CD4-positive, alpha-beta T cell treated with Interleukin-10 for 1 hour (primary cell): ENCODE measurements at places on chromosomes 6 and 20.
A peak's percentile ranks its signal among the peaks of the same experiment; 100 is the strongest.

DNA sequence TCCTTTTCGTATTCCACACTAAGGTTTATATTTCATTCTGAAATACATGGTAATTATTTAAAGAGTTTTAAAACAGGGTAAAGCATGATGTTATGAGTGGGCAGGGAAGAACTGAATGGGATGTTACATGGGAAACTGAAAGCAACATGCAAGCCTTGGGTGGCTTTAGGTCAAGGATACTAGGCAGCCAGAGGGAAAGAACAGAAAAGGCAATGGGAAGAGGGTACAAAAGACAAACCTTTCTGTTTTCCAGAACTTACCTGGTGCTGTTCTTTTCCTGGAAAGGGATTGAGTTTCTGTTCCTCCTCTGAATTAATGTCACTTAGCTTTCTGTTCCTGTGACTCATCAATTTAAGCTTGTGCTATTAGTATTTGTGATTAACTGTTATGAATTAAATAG is 71.2 kb upstream of the SMIM8 start:
- DNase-seq = no peak

DNA sequence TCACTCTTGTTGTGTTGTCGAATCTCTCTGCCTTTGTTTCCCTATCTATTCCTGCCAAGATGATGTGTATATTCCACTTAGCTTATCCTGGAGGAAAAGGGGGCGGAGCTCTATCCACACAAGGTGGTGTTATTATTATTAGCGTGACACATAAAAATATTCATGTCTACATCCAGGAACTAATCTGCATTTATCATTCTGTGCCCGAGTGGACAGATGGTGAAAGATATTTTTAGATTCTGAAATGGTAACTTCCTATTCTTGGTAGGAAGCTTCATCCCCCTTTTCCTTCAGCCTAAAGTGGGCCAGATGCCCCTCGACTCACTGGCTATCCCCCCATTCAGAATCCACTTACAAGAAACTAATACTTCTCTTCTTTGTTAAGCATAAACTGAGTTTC is 2.0 kb downstream of the XKR7 start:
- DNase-seq = no peak

- no peak for DNase-seq
Measured at GRCh38 chr20:10947726-10948125, 273.9 kb upstream of the JAG1 start.

DNA sequence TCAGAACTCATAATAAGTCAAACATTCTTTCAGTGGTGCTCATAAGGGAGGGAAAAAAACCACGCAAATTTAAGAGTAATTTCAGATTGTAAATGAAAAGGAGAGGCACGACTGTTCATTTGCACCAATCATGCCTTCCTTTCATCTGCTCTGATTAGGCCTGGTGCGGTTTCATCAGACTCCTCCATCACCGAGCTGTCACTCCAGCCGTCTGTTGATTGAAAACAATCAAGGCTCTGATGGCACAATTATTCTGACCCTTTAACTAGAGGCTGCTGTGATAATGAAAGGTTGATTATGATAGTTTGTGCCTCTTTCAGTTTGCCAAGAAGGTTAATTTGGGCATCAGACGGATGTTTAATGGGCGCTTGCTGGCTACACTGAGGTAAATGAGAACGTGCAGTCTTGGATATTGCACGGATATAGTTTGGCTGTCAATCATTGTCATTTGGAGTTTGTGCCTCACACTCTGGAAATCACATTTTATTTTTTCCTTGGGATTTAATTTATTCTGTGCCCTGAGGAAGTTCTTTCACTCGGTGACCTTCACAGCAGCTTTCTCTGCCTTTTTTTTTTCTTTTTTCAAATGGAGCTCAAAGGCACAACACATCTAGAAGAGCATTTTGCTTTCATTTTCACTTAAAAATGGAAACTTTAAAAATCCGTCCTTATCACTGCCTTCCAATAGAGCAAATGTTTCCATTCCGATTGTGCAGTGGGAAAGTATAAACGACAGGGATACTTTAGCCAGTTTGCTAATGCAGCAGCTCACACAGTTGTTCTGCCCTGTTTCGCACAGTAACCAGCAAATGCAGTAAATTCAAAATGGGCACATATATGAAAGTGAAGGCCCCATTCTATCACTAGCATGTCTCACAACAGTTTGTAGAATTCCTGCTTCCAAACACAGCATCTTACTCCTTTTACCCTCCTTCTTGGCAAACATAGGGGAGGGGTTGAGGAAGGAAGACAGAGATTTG is 172.8 kb downstream of the KLHL32 start:
- DNase-seq = no peak

- DNase-seq = no peak
Measured at GRCh38 chr6:81777586-81778268, 25.2 kb upstream of the TENT5A start.

DNA sequence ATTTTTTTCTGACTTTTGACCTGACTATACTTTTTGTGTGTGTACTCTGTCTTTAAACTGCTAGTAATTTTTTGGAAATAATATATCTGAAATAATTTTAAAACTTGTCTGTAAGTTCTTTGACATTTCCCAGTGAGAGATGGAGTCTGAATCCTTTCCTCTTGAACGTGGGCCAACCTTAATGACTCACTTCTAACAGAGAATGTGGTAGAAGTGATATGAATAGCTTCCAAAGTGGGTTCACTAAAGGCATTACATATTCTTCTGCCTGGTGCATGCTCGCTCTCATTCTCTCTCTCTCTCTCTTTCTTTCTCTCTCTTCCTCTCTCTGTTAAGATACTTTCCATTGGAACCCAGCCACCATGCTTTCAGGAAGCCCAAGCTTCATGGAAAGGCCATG is 108.7 kb upstream of the FERMT1 start:
- no peak for DNase-seq

GRCh38 chr6:2970753-2971419 is 481 bp downstream of the SERPINB6 start:
- peak; percentile 63 for DNase-seq

DNA sequence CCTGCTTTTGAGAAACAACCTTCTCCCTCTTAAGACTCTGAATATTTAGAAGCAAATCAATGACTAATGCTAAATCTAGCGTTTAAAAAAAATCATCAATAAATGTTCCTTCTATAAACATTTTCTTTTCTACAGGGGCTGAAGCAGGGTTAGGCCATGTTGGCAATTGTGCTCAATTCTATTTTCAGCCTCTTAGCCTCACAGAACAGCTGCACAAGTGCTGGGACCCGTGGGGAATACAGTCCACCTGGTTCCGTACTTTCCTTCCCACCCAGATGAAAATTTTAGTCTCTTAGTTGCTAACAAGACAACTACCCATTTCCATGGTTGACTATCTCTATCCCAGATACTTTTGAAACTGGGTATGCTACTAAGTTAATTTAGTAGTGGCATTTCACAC is 138.6 kb downstream of the RPS12 start:
- no peak for DNase-seq

GRCh38 chr6:42120895-42121865 is 21.2 kb downstream of the C6orf132 start:
- no peak for DNase-seq

DNA sequence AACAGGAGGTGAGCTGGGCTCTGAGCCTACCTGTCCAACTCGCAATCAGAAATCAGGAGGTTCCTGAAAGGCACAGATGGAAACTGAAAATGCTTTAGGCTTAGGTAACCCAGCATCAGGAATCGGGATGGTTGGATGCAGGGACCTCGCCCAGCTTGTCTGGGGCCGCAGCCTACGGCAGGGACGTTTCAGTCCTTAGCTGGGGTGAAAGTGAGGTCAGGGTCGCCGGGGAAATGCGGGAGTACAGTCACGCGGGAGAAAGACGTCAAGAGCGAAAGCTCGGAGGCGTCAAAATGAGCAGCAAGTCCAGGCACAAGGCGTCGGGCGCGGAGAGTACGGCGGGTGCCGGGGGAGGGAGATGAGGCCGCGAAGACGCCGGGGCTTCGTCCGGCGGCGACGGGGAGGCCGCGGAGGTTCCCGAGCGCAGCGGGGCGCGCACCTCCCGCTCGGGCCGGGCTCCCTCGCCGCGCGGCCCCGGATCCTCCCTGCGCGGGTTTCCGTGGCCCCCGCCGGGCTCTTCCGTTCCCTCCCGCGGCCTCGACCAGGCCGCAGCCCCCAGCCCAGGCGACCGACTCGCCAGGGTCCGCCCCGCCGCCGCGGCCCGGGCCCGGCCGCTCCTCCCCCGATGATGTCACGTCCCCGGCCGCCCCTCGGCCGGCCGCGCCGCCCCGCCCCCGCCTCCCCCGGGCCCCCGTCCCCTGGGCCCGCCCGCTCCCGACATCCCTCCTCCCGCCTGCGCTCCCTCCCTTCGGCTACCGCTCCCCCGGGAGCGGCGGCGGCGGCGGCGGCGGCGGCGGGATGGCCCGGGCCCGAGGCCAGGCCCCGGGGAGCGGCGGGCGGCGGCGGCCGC is at the start of gene EBF4:
Gene EBF4 (plus strand): TSS at position 745 of the 850 bp plus-strand sequence. CDS start 866 bp downstream, outside the sequence.
- DNase-seq = peak; percentile 41

GRCh38 chr20:34570859-34571306 is 12.4 kb downstream of the MAP1LC3A start:
- peak; percentile 13 for DNase-seq

DNA sequence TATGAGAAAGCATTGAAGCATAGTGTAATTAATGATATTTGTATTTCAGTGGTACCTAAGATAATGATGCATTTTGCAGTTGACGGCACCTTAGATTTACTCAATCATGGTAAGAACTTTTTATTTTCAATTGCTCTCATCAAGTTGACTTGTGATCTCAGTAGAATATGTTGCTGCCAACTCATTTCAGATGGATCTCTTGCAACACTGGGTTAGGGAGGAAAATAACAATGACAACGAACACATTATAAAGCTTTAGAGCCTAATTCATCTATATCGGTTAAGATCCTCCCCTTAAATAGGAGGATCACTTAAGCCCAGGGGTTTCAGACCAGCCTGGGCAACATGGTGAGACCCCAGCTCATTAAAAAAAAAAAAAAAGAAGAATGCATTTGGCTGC is 18.0 kb upstream of the TBC1D22B start:
- no peak for DNase-seq

DNA sequence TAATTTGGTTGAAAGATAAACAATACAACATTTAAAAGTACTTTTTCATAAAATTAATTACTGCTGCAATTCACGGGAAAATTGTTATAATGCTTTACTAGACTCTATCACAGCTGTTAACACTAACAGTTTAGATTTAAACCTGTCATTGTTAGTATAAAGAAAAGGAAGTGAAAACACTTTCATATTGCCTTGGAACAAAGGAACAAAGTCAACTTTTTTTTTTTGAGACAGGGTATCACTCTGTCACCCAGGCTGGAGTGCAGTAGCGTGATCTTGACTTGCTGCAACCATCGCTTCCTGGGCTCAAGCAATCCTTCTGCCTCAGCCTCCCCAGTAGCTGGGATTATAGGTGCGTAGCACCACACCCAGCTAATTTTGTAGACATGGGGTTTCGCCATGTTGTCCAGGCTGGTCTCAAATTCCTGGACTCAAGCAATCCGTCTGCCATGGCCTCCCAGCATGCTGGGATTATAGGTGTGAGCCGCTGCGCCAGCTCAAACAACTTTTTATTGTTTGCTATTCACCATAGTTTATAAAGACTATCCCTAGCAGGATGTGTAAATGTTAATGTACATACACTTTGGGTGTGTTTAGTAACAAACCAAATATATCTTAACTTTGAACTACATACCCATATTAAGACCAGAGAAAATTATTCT is 22.1 kb downstream of the SLC35A1 start:
- DNase-seq = no peak

GRCh38 chr6:6193221-6193745 is 127.2 kb downstream of the F13A1 start:
- no peak for DNase-seq

GRCh38 chr6:93420163-93420795 is 920 bp upstream of the EPHA7 start:
- DNase-seq = no peak

DNA sequence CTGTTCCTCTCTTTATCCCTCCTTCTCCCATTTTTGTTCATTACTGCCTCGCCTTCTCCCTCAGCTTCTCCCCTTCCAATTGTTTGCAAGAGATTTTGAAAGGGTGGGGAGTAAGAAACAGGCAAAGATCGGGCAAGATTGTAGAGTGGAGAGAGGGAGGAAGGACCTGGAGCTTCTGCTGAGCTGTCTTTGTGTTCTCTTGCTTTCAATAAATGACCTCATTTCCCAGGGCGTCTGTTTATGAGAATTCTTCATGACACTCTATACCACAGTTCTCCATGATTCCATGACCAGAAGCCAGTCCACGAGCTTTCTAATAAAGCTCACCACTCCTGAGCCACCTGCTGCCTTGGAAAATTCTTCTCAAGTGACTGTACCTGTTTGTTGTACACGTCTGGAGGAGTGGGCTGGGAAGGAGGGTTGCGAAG is 50.0 kb upstream of the PLEKHG1 start:
- no peak for DNase-seq

DNA sequence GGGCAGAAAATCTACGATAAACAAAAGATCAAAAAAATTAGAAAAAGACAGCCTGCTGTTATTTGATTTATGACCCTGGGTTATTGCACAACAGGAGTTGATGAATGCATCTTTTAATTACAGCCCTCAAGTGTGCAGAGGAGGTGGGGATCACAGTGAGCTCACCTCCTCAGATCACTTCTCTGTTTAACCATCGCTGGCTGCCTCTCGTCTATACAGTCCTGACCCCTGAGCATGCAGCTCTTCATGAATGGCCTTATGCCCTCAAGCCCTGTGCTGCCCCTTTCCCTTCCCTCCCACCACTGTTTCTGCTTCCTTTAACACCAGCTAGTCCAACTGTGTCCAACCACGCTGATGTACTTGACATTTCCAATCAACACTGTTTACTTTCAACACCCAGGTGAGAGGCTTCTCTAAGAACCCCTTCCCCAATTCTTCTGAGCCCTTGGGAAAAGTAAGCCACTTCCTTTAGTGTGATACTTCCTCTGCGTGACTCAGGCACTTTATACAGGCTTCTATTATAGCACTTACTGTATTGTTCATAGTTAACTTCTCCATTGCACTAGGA is 60.6 kb upstream of the RIPOR2 start:
- DNase-seq = no peak

DNA sequence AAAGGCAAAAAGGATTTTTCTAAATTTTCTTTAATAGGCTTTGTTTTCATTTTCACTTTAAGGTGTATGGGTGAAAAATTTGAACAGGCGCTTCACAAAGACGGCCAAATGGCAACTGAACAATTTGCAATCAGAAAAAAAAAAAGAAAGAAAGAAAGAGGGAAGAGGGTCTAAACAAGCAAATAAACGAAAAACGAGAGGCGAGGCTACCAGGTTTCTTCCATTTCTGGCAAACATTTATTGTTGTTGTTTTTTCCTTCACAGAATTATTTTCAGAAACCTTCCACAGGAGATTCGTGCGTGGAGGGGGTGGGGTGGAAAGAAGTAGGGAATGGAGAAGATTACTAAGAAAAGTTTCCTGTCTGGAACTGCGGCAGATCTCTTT is 24.3 kb downstream of the POM121L2 start:
- no peak for DNase-seq

DNA sequence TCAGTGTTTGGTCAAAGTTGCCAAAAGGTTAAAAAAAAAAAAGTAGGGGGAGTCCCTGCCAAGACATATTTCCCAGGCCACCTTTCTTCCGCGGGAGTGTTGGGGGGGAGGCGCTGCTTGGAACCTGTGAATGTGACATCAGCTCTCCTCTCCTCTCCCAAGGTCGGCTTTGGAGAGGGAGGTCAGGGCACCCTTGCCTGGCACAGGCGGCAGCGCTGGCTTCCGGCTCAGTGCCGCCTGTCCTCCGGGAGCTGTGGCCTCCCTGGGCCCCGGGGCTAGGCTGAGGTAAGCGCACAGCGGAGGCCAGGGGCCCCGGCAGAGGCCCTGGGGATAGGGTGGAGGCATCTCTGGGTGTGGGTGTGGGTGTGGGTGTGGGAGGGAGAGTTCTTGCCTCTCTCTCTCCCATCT is 1.9 kb upstream of the EDN1 start:
- DNase-seq = no peak
